ENCODE measurements at places on chromosomes 11 and 22. TPM values are rescaled to one million over a fixed set of nuclear protein-coding genes. Genes with fewer than 3 reads are reported as not detected.

TMEM86A gene
- polyA plus RNA-seq, result 0.54 TPM

NLRP6 gene
- polyA plus RNA-seq, result 11.7 TPM

ANKK1 gene
- polyA plus RNA-seq, result 0.08 TPM

CCDC73 gene
- not detected for polyA plus RNA-seq

ASRGL1 gene
- polyA plus RNA-seq, result 2.7 TPM

CASP1 gene
- 152 TPM for polyA plus RNA-seq

ZP1 gene
- polyA plus RNA-seq, result 0.22 TPM

Data from CD8-positive, alpha-beta memory T cell (primary cell).